ENCODE measurements at places on chromosomes 7 and 10.

DNA sequence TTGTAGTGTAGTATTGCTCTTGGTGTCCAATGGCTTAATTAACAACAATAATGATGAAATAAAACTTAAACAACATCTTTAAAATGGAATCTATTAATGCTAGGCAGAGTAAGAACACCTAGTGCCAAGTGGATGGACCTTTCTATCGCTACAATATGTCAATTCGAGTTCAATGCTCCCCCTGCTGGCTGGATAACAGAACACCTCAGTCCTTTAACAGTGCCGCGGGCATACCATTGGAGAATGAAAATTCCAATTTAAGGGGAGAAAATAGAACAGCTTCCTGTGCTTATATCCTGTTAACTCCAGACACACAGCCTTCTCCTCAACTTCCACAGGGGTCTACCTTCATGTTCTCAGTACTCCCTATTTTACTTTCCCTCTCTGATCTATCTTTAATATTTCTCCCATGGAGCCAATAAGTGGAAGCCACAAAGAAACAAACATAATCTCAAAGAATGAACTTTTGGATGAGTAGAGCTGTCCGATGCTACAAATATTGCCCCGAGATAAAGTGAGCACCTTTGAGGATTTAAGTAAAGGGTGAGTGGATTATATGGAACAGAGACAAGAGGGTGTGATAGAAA, 41.4 kb downstream of the COL1A2 start:
- DNase-seq = peak; percentile 51

DNA sequence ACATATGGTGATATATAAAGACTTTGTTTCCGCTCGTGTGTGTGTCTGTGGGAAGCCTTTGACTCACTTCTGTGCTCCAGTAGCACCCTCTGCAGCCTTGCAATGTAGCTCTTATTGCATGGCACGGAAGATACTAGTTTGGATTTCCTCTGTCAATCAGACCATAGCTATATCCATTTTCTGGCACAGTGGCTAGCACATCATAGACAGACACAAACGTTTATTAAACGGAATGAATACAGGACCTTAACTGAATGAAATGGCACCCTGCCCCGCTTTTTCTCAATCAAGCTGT, 124.0 kb upstream of the PTPN20 start:
- no peak for DNase-seq

DNA sequence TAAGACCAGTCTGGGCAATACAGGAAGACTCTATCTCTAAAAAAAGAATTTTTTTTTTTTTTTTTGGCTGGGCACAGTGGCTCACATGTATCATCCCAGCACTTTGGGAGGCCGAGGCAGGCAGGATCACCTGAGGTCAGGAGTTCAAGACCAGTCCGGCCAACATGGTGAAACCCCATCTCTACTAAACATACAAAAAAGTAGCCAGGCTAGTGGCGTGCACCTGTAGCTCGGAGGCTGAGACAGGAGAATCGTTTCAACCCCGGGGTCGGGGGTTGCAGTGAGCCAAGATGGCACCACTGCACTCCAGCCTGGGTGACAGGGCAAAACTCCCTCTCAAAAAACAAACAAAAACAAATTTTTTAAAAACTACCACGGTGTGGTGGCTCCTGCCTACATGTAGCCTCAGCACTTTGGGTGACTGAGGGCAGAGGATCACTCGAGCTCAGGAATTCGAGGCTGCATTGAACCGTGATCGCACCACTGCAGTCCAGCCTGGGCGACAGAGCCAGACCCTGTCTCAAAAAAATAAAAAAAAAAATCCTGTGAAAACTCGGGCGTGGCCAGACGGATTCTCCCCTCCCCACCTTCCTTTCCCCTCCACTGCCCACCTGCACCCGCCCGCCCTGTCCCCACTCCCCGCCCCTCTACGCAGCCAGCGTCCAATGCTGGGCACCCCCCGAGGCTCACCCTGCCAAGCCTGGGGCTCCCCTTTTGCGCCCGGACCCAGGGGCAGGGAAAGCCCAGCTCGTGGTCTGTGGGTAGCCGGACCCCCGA, 745 bp upstream of the ORAI2 start:
- DNase-seq = peak; percentile 46

DNA sequence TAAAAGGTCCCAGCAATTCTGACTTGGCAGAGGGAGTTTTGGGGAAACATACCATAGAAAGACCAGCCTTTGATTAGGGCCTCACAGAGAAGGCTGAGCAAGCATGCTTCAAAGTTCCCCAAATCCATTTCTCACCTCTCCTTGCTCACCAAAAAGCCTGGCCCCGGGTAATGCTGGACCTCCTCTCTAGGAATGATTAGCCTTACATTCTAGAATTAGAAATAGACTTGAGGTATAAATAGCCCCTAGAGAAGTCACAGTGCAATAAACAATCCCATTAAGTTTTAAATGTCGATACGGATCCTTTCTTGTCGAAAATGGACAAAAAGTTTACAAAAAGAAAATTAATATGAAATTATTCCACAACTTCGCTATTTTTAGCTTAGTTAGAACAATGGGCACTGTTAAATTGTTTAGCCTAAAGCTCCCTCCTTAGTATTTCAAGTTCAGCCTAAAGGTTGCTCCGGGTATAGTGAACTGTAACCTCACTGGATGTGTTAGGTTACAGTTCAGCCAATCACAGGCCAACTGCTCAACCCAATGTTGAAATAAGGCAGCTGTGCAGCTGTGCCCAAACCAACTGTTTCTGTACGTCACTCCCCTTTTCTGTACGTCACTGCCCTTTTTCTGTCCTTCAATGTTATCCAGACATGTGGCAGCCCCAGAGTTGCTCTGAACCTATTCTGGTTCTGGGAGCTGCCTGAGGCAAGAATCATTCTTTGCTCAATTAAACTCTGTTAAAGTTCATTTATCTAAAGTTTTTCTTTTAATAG, 7.9 kb upstream of the GSDME start:
- no peak for DNase-seq

DNA sequence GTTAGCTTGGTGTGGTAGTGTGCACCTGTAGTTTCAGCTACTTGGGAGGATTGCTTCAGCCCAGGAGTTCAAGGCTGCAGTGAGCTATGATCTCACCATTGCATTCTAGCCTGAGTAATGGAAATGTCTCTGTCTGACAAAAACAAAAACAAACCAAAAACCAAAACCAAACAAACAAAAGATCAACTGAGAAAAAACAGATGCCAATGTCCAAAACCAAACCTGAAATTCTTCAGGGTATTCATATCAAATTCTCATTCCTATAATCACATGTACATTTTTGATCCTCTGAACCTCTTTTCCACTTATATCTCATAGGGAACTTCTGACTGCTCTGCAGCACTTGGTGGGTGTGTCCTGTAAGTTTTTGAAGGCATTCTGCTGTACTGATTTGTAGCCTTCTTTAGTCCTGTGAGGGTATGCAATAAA, 87.0 kb downstream of the CDK6 start:
- DNase-seq = no peak

DNA sequence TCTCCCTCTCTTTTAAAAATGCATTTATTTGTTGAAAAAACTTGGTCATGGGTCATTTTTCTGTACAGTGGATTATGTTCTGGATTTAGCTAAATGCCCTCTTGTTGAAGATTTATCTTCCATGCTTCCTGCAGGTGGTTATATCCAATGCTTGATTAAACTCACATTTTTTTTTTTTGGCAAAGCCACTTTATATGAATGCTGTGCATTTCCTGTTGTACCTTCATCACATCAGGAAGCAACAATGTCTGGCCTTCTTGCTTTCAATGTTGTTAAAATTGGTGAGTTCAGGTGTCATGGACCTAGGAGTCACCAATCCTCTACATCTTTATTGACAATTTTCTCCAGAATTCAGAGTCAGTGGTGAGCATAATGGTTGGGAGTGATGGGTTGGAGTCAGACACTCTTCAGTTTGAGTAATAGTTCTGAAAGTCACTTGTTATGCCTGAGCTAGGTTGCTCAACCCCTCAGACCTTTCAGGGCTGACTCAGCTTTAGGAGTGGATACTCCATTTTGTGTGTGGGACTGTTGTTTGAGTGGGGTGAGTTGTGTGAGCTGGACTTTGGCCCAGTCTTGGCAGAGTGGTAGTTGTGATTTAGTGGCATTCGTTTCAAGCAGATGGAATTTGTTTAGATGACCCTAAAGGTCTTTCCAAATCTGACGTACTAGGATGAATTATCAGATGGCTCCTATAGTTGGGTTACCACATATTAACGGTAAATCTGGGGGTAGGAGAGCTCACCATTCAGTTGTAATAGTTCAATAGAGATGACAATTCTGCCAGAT, 213.5 kb upstream of the ZNF32 start:
- DNase-seq = no peak

DNA sequence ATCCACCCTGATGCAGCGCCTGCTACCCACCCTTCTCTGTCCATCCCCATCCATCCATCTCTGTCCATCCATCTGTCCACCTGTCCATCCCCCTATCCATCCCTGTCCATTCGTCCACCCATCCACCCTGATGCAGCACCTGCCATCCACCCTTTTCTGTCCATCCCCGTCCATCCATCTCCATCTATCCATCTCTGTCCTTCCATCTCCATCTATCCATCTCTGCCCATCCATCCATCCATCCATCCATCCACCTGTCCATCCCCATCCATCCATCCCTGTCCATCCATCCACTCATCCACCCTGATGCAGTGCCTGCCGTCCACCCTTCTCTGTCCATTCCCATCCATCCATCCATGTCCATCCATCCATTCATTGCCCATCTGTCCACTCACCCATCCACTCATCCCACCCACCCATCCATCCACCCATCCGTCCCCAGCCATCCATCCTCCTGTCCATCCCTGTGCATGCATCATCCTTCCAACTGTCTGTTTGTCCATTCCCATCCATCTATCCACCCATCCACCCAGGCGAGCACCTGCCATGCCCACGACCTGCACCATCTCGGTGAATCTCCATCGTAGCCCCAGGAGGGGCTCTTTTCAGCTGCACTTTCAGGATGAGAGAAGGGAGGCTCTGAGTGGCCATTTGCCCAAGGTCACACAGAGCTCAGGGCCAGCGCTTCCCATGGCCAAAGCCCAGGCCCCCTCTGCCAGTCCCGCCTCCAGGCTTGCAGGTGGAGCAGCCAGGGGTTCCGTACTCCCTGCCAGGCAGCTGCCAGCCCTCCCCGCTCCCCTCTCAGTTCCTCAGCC, 137.4 kb downstream of the LHPP start:
- no peak for DNase-seq
